ENCODE measurements at places on chromosomes 12 and 14.

GRCh38 chr14:99809859-99810558 is 16.8 kb downstream of the EML1 start:
- DNase-seq, result no peak

GRCh38 chr12:27861428-27862167 is 81.6 kb upstream of the MANSC4 start:
- DNase-seq, result no peak

GRCh38 chr12:18290386-18290785 is 29.1 kb downstream of the PIK3C2G start:
- DNase-seq, result no peak

- no peak for DNase-seq
Observed at GRCh38 chr14:67391268-67391667, 20.7 kb downstream of the PLEK2 start.

Measured in KG1 (cell line).